Activated CD4-positive, CD25-positive, alpha-beta regulatory T cell treated with anti-CD3 and anti-CD28 coated beads, Interleukin-2, amount 50 U/mL, for 24 hours (primary cell): ENCODE measurements at places on chromosomes 11 and 22.
A peak's percentile ranks its signal among the peaks of the same experiment; 100 is the strongest.

DNA sequence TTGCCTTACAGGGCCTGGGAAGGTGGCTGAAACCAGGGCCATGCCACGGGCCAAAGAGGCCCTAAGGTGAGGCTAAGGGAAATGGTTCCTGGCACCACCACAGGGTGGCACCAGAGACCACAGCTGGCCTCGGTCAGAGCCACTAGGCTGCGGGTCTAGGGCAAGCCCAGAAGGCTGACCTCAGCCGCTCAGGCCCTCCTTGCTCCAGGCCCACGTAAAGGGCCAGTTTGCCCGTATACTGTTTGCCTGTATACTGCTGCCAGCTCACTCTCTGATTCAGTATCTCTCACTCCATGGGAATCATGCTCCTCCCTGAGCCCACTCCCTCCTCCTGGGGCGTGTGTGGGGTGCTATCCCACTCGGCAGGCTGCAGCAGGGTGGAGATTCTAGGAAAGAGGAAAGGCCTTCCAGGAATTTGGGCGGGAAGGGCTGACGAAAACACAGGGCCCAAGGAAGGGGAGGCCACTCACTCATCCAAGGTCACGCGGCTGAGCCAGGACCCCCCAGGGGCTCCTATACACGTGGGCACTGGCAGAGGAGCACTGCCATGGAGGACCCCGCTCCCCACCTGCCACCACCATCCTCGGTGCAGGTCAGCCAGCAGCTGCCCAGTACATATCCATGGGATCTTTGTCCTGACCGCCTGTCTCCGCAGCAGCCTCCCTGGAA lies 62.4 kb downstream of the NECTIN1 start:
- ATAC-seq, result peak; percentile 59

GRCh38 chr11:10030122-10030490 lies 263.9 kb downstream of the SBF2 start:
- ATAC-seq, result no peak

- ATAC-seq, result no peak
Measured at GRCh38 chr22:49021926-49022815, 805.5 kb downstream of the BRD1 start.

DNA sequence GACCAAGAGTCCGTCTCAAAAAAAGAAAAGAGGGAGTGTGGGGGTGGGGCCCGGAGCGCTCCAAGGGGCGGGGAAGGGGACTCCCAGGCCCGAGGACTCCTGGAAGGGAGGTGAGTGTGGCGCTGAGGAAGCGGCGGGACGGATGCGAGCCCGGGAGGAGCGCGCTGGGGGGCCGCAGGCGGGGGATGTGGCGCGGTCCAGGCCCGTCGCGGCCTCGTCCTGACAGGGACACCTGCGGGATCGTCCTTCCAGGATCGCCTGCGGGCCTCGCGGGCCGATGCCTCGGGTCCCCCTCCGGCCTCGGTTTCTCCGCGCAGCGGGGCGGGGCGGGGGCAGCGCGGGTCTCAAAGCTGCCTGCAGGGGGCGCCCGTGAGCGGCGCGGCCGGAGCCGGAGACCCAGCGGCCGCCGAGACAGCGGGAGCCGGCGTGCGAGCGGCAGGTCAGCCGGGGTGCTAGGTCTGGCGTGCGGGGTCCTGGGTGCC lies 3.8 kb upstream of the ADORA2A start:
- ATAC-seq, result peak; percentile 34

DNA sequence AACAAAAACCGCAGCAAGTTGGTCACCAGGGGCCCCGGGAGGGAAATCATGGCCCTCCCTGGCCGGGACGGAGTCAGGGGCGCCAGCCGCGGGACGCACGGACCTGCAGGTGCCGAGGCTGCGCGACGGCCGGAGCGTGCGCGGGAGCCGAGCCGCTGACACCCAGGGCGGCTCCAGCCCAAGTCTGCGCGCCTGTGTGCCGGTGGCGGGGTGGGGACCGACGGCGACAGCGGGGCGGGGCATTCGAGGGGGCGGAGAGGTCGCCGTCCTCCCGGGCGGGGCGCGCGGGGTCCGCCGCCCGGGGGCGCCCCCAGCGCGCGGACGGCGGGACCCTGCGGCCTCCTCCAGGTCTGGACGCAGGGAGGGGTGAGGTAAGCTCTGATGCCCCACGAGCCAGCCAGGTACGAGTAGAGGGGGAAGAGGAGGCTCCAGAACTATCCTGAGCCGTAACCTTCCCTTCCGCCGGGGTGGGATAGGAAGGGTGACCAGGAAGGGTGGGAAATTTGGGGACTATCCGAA lies at the start of gene ESAM:
Gene ESAM, minus strand, starts transcription at position 186 of the 519 bp plus-strand sequence. Its CDS starts 136 bp downstream, at position 50.
- peak; percentile 77 for ATAC-seq

DNA sequence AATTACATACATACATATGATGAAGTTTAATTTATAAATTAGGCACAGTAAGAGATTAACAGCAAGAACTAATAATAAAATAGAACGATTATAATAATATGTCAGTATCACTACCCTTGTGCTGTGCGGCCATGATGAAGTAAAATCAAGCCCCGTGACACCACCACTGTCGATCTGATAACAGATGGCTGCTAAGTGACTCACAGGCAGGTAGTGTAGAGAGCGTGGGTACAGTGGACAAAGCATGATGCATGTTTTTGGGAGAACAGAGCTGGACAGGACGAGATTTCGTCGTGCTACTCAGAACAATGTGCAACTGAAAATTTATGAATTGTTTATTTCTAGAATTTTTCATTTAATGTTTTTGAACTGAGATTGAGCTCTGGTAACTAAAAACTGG lies 108.4 kb upstream of the TIMP3 start:
- no peak for ATAC-seq

- ATAC-seq, result no peak
Measured at GRCh38 chr11:111344032-111344431, 35.0 kb downstream of the POU2AF1 start.
